ENCODE measurements at places on chromosomes 12 and 14. TPM values are rescaled to one million over a fixed set of nuclear protein-coding genes. Genes with fewer than 3 reads are reported as not detected.

GRCh38 chr12:27620121-27620520 lies 76.1 kb upstream of the REP15 start:
- no peak for DNase-seq

DNA sequence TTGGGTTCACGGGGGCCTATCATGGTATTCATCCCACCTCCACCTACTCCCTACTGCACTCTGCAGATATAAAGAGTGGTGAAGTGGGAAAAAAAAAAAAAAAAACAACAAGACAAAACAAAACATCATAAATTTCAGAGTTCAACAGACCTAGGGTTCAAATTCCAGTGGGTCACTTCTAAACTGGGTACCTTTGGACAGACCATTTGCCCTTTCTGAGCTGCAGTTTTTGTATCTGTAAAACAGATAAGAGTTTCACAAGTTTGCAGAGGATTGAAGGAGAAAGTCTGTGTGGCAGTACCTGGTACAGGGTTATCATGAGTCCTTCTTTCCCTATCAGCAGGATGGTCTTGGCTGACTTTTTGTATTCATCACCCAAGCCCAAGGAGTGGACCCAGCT lies 211.2 kb upstream of the EEA1 start:
- DNase-seq: no peak

DNA sequence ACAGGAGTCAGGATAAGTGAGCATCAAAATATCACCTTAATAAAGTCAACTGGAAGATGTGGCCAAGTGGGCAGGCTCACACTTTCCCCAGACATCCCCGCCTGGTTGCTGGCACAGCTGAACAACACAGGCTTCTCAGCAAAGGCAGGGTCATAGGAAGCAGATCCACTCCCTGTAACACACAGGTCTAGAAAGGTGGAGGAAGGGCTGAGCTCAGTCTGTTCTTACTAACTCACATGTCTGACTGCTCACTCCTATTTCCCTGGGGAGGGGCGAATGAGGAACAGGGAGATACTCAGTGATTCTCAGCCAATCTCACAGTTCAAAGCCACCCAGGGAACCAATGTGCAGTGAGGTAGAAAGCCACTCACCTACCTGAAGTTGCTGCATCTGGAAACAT lies 45.0 kb upstream of the AMN1 start:
- no peak for DNase-seq

DNA sequence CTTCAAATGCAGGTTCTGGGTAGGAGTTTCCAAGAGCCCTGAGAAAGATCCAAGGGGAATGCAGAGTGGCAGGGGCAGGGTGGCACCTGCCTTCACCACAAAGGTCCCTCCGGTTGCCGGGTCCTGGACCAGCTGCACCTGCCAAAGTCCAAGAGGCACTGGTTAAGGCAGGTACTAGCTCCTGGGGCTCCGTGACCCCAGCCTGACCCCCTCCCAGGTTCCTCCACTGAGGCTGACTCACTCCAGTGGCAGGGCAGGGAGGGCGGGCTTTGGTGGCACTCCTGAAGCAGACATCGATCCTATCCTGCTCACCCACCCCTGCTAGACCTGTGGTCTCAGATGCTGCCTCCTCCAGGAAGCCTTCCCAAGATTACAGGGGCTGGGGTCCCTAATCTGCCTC lies 11.4 kb downstream of the RPS6KL1 start:
- no peak for DNase-seq

- DNase-seq: no peak
Measured at GRCh38 chr14:64681796-64682710, 22.2 kb upstream of the PLEKHG3 start.

DNA sequence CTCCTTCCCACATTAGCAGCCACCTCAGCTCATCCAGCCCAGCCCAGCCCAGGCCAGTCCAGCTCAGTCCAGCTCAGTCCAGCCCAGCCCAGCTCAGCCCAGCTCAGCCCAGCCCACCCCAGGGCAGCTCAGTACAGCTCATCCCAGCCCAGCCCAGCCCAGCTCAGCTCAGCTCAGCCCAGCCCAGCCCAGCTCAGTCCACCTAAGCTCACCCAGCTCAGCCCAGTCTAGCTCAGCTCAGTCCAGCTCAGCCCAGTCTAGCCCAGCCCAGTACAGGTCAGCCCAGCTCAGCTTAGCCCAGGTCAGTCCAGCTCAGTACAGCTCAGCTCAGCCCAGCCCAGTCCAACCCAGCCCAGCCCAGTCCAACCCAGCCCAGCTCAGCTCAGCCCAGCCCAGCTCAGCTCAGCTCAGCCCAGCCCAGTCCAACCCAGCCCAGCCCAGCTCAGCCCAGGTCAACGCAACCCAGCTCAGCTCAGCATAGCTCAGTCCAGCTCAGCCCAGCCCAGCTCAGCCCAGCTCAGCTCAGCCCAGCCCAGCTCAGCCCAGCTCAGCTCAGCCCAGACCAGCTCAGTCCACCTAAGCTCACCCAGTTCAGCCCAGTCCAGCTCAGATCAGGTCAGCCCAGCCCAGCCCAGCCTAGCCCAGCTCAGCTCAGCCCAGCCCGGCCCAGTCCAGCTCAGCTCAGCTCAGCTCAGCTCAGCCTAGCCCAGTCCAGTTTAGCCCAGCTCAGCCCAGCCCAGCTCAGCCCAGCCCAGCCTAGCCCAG lies 63.0 kb downstream of the TMEM121 start:
- DNase-seq: no peak

DNA sequence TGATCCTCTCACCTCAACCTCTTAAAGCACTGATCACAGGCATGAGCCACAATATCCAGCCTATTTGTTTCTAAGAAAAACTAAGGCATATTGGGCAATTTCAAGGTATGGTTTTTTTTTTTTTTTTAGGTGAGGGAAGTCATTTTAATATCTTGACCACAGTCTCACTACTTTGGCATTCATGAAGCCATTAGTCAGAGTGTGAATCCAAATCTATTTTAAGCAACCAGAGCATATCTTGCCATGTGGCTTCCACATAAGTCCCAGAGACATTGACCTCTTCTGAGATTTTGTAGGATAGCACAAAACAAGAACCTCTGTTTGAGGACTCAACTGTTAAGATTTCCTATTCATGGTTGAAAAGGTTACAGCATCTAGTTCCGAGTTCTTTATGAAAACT lies 130.3 kb upstream of the RBM19 start:
- DNase-seq: no peak

- DNase-seq: no peak
Measured at GRCh38 chr14:92800525-92800924, 6.4 kb downstream of the GOLGA5 start.

GRCh38 chr14:67240168-67240932 lies 885 bp upstream of the PALS1 start:
- DNase-seq: peak; percentile 2

- no peak for DNase-seq
Measured at GRCh38 chr12:115756271-115756670, 521.2 kb downstream of the MED13L start.

DNA sequence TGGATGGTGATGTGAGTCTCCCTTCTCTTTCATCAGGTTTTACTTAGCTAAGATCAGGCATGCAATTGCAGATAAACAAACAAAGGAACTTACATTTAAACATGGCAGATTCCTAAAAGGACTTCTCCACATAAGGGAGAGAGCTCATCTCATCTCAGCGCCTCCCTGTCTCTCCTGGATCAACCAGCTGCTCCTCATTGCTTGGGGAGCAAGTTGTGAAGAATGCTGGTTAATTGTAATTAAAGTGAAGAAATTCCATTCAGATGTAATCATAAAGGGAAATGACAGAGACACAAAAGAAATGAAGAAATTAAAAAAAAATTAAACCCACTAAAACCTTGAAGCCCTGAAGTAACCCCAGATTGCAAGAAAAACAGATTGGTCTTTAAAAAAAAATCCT lies 104.4 kb upstream of the DIO2 start:
- no peak for DNase-seq

GRCh38 chr14:94885481-94886155 lies 115.7 kb upstream of the GSC start:
- DNase-seq: no peak

- DNase-seq: peak; percentile 54
Measured at GRCh38 chr12:102438047-102438826, 42.1 kb downstream of the IGF1 start.

DNA sequence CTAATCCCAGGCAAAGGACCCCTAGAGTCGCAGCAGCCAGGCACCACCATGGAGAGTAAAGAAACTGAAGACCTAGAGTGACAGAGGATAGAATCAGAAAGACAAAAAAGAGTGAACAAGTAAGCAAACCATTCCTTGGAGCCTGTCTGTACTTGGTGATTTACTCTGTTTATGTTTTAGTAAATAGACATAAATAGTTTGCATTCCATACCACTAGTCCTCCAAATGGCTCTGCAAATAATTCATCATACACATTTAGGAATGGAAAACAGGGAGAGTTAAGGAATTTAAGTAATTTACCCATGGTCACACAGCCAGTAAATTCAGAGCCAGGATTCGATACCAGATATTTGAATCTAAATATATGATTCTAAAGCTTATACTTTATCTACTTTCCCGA lies 2.8 kb downstream of the OLR1 start:
- no peak for DNase-seq

GRCh38 chr14:55705651-55706364 lies 125.8 kb downstream of the KTN1 start:
- DNase-seq: no peak

DNA sequence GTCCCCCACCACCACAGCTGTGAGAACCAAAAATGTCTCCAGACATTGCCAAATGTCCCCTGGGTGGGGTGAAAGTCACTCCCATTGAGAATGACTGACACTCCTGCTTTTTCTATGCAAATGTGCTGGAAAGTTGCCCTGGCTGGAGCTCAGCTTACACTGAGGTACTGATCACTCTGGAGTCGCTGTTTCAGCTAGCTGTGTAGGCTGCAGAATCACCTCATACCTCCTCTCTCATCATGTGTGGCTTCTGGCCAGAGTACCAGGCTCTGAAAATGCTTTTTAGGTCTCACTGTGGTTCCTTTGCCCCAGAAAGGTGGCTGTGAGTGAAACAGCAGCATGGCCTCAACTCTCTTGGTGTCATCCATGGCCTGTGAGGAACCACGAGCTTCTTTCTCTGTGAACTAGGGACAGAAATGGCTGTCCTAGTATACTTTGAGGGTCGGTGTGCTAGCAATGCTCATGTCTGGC lies 414.4 kb downstream of the DPF3 start:
- DNase-seq: no peak

- DNase-seq: no peak
Measured at GRCh38 chr12:3962631-3963483, 89.7 kb upstream of the PARP11 start.

- DNase-seq: no peak
Measured at GRCh38 chr12:18079541-18080246, 10.3 kb downstream of the RERGL start.

GRCh38 chr12:57522011-57522886 lies at the start of gene MBD6:
TSS of gene MBD6 (plus strand) at chr12:57522824. CDS start at chr12:57524304, 1,480 bp downstream.
- DNase-seq: peak; percentile 94

DNA sequence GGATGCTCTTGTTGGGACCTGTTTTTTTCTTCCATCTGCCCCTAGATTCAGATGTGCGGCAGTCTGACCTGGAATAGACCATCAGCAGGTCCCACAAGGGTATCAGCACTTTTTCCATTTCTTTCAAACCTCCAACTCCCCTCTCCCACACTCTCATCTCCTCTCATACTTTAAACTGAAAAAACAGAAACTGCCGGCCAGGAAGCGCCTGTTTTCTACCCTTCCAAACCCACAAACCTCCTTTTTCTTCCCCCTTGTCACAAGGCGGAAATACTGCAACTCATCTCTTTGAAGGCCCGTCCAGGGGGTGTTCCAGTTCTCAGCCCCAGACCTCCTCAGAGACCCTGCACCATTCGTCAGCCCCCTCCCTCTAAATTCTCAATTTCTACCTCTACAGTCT lies 62.5 kb upstream of the FKBP4 start:
- no peak for DNase-seq

DNA sequence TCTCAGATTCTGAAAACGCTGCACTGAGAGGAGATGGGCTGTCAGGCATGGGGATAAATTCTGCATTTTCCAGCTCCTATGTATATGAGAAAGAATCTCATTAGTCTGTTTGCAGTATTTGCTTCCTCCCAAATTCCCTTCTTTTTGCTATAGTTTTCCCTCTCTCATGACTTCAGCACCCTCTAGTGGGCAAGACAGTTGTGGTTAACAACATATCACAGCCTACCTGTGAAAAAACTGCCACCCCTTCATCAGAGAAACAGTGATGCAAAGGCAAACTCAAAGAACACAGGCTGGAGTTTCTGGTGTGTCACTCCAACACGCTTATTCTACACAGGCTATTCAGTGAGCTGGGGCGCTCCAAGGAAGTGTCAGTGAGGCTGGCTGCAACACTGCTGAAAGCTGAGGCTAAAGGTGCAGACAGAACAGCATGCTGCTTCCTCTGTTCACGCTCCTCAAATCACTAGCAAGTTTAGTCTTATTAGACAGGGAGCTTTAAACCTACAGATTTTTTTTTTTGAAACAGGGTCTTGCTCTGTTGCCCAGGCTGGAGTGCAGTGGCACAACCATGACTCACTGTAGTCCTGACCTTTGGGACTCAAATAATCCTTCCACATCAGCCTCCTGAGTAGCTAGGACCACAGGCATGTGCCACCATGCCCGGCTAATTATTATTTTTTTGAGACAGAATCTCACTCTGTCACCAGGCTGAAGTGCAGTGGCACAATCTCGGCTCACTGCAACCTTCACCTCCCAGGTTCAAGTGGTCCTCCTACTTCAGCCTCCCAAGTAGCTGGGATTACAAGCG lies 19.3 kb downstream of the ZC2HC1C start:
- peak; percentile 79 for DNase-seq

- DNase-seq: peak; percentile 94
Measured at GRCh38 chr14:65170768-65171507, 68.6 kb upstream of the MAX start.

DNA sequence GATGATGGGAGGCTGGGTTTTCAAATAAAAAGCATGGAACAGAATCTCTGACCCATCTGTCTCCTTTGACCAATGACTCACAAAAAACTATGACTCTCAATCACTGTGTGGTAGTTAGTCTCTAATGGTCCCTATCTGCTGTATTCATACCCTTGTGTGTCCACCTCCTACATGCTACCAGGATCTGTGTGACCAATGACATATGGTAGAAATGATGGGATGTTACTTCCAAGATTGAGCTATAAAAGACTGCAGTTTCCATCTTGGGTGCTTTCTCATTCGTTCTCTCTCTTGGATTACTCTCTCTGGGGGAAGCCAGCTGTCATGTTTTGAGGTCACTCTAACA lies 144.7 kb upstream of the BTG1 start:
- DNase-seq: no peak

- DNase-seq: no peak
Measured at GRCh38 chr12:72673853-72674252, 401.7 kb downstream of the TRHDE start.

DNA sequence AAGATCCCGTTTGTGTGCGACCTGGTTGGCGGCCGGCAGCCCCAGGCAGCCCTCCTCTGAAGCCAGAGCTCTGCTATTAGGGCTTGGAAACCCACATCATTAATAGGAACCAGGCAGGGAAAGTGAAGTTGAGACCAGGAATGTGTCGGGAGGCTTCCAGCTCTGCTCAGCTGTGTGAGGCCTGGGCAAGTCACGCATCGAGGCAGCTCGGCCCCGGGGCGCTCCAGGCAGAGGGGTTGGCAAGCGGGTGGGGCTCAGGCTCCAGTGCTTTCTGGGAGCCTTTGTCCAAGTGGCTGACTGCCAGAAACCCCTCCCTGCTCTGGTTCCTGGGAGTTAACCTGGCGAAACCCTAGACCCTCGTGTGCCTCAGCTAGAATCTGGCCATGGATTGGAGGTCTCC lies 1151.7 kb downstream of the VRK1 start:
- DNase-seq: no peak

MANSC1 gene
- total RNA-seq: 5.4 TPM

C12orf56 gene
- total RNA-seq: not detected

ANO6 gene
- 62.3 TPM for total RNA-seq

NEUROD4 gene
- total RNA-seq: not detected

LIN7A gene
- total RNA-seq: 0.20 TPM

RNF212B gene
- total RNA-seq: not detected

PPP4R4 gene
- total RNA-seq: not detected

KLHDC1 gene
- total RNA-seq: 3.8 TPM

HELB gene
- 1.2 TPM for total RNA-seq

MAP3K9 gene
- under 0.01 TPM for total RNA-seq

NUAK1 gene
- 32.5 TPM for total RNA-seq
